Putamen (tissue), 1 donor: ENCODE measurements at places on chromosomes 2 and 18.

- DNase-seq = no peak
Measured at GRCh38 chr2:60633615-60634014, 80.2 kb upstream of the BCL11A start.

GRCh38 chr2:238854246-238854645, 6.4 kb downstream of the TWIST2 start:
- no peak for DNase-seq

GRCh38 chr2:3504741-3505140, 14.6 kb downstream of the ADI1 start:
- DNase-seq = no peak

DNA sequence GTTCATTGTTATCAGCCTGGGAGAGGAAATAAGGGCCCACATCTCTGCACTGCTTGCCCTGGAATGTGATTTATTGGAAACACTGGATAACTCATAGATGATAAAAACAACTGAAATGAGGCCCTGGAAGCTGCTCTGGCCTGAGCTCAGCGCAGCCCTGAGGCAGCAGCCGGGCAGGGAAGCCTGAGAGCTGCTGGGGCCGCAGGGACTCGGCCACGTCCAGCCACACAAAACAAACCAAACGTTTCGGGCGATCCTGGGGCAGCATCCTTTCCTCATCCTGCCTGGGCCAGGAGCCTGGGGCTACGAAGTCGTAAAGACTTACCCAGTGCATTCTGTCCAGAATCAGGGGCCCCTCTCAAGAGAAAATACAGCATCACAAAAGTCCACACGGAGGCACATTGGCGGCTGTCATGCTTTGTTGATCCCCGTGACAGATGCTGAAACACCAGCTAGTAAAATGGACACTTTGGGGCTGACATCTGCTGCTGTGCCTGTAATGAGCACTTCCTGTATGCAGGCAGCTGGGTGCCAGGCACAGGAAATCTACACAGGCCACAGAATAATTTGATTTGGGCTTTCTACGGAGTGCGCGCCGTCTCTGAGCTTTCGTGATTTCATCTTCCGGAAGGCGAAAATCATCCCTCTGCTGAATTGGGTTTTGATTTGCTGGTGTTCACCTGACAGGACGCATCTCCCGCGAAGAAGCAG, 250.6 kb downstream of the EIPR1 start:
- DNase-seq = no peak

DNA sequence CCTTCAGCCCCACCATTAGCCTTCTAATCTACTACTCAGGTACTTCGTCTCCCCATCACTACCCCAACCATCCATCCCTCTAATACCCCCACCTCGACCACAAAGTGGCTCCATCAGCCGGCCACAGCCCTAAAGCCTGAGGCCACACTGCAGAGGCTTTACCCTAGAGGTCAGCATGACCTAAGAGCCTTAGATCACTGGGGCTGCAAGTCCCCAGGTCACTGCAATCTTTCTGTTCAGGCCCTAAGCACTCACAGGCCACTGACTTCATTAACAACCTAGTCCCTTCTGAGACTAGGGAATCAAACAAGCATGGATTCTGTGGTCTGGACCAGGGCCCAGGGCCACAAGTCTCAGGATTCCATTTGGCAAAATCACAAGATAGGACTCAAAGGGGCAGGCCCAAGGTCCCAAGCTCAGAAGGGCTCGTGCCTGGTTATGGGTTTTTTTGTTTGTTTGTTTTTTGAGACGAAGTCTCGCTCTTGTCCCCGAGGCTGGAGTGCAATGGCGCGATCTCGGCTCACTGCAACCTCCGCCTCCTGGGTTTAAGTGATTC, 37.0 kb upstream of the PKDCC start:
- DNase-seq = no peak

DNA sequence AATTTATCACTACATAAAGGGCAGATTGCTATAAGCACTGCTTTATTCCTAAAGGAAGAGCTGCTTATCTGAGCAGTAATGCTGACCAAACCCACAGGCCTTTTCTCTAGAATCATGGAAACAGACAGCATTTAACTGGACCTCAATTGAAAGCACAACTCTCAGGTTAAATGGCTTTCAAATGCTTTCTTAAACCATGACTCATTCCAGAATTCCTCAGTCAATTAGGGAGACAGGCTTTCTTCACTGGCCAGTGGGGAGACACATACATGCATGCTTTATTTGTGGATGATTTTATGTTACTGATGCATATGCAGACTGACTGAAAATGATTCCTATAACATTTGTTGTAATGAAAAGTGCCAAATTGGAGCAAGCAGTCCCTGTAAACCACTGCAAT, 114.6 kb downstream of the ACVR1 start:
- no peak for DNase-seq

- peak; percentile 31 for DNase-seq
Measured at GRCh38 chr18:7600528-7601245, 33.6 kb downstream of the PTPRM start.

DNA sequence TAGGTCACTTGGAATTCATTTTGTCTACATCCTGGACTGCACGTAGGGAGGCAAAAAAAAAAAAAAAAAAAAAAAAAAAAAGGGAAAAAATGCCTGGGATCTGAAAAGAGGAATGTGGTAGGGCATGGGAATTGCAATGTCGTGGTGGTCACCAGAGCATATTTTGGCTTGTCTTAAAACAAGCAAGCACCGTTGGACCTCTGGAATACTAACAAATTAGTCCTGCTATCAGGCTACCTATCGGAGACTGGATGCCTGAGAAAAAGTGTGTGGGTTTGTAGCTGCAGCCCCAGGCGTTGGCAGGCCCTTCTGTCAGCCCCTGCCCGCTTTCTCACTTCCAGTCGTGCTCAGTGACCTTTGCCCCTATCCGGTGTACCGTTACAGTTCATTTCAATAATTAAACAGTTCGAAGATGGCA, 588.5 kb upstream of the ZEB2 start:
- no peak for DNase-seq

- DNase-seq = no peak
Measured at GRCh38 chr2:67840460-67841068, 222.2 kb downstream of the C1D start.

DNA sequence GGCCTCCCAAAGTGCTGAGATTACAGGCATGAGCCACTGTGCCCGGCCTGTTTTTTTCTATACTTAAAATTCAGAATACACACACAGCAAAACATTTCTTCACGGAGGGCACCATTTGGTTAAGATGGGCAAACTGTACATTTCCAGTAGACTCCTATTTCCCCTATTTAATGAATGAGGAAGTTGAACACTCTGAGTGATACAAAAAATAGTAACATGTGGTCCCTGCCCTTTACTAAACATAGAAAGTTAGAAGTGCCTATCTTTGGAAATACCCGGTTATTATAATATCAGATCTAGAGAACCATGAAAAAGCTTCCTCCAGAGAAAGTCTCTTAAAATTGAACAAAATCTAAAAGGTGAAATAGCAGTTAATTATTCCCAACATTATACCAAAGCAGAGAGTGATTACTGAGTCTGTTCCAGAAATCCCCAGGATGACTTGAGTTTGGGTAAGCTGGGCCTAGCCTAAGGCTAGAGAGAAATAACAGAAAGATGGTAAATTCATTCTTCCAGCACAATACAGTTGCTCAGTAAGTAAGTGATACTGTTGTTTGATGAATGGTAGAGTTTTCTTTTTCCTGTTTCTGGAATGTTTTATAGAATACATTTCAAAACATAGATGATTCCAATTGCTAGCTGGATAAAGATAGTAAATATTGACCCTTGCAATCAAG, 23.3 kb upstream of the RMC1 start:
- DNase-seq = no peak

GRCh38 chr2:128236491-128237035, 82.1 kb downstream of the HS6ST1 start:
- no peak for DNase-seq

GRCh38 chr18:48270929-48271328, 138.3 kb downstream of the ZBTB7C start:
- DNase-seq = no peak

DNA sequence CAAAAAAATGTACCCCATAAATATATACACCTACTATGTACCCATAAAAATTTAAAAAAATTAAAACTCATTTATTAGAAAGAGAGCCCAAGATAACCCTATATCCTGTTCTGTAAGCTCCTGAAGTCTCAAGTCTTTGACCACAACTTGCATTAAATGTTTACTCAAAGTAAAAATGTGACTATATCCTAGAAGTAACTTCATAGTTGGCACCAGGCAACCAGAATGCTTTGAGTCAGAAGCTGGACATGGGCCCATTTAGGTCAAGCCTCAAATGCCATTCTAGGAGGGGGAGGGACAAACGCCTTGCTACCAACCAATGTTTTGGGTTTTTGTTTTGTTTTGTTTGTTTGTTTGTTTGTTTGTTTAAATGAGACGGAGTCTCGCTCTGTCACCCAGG, 9.3 kb upstream of the TBC1D8 start:
- DNase-seq = no peak

DNA sequence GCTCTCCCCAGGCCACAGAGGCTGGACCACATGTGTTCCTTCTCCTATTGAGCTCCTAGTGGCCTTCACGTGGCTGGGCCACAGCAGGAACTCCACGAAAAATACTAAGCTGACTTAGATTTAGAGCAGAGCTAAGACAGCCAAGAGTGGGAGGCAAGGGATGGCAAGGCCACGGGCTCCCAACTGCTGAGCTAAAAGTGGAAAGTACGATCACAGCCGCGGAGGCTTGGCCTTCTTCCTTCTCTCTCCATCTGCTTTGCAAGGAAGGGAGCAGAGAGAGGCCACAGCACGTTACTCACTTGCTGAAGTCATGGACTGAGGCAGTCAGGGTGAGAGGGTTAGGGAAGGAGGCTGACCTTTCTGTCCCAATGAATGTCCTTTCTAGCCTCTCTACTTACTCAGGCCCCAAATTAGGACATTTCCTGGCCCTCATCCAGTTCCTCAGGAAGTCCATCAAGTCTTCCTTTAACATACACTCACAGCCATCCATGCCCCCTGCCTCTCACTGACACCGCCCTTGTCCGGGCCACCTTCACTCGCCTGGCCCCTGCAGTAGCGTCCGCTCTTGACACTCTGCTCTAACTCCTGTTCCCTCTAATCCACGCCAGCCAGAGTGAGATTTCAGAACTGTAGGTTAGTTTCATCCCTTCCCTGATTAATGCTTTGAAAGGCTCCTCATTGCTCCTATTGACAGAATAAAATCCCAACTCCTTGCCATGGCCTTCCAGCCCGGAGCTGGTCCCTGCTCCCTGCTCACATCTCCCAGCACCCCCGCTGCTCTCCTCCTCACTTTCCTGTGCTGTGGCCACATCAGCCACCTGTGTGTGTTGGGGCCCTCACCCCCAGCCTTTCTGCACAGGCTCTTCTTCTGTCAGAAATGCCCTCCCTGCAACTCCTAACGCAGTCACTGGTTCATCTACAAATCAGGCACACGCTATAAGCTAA, 204.2 kb downstream of the CYP26B1 start:
- no peak for DNase-seq

GRCh38 chr2:44191739-44192138, 23.1 kb downstream of the PPM1B start:
- DNase-seq = no peak

GRCh38 chr18:11937874-11938478, 29.9 kb upstream of the MPPE1 start:
- peak; percentile 63 for DNase-seq

DNA sequence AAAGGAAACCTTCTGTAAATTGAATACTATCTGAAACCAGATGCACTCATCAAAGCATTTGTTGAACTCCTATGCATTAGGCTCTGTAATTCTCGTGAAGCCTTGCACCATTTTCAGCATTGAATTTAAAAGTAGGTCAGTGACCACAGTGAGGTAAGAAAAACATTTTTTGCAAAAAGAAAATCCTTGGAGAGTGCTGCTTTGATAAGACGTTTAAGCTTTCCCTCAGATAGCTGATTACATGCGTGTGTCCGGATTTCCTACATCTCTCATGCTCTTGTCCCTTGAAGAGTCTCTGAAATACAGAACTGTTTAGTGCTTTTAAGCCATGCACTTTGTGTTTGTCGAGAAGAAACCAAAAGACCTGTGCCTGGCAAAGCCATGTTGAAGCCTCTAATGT, 113.6 kb downstream of the FMNL2 start:
- no peak for DNase-seq

- no peak for DNase-seq
Measured at GRCh38 chr18:63868546-63868945, 19.0 kb upstream of the SERPINB2 start.

DNA sequence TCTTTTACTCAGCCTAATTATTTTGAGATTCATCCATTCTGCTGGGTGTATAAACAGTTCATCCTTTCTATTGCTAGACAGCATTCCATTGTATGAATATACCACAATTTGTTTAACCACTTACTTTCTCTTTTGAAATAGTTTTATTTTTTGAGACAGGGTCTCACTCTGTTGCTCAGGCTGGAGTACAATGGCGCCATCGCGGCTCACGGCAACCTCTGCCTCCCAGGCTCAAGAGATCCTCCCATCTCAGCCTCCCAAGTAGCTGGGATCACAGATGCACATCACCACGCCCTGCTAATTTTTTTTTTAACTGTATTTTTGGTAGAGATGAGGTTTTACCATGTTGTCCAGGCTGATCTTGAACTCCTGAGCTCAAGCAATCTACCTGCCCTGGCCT, 54.5 kb downstream of the USP37 start:
- no peak for DNase-seq

GRCh38 chr2:8437228-8437948, 244.5 kb upstream of the ID2 start:
- DNase-seq = no peak

- no peak for DNase-seq
Measured at GRCh38 chr2:143148011-143148410, 18.8 kb downstream of the ARHGAP15 start.

DNA sequence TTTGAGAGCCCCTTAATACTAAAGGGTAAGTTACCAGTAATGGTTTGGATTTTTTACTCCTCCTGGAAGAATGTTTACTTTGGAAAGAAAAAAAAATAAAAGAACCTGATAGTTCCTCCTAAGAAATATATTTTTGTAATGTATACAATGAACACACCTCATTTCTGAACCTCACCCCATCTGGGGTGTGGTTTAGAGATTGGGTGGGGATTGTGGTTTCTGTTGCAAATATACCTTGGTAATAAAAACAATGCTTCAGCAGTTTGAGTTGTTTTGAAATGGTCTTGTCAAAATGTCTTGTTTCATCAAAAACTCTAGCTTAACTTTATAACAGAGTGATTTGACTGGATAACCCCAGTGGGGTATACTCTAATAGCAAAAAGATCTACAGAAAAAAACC, 448.9 kb upstream of the MEIS1 start:
- DNase-seq = no peak

DNA sequence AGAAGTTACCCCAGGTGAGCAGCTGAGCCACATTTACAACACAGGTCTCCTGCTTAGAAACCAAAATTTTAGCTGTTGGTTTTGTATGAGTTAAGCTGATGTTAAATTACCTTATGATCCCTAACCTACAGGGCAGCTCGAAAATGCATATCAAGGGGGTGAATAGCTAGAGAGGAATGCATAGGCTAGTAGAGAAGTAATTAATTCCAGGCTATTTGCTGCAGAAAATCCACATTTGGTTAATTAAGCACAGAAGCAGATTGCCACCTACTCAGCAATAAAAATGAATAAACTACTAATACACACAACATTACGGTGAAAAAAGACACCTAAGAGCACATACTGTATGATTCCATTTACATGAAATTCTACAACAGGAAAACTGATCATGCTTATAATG, 91.4 kb downstream of the OSBPL1A start:
- no peak for DNase-seq
